ENCODE measurements at places on chromosomes 11 and 22.

DNA sequence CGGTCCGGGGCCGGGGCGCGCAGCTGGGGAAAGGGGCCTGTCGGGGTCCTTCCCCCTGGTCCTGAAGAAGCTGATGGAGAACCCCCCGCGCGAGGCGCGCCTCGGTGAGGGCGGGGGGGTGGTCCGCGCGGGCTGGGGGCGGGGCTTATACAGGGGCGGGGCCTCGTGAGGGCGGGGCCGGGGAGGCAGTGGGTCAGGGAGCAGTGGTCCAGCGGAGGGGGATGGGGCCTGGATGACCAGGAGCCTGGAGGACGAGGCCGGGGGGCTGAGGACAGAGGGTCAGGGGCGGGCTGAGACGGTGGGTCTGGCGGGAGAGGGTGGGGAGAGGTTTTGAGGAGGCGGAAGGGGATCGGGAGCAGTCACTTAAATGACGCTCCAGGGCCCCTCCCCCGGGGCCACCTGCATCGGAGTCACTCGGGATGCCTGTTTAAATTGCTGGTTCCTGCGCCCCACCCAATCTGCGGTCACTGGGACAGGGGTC, 396 bp downstream of the TEF start:
- peak; percentile 87 for DNase-seq

GRCh38 chr22:46480396-46480795, 57.0 kb downstream of the CELSR1 start:
- DNase-seq = no peak

DNA sequence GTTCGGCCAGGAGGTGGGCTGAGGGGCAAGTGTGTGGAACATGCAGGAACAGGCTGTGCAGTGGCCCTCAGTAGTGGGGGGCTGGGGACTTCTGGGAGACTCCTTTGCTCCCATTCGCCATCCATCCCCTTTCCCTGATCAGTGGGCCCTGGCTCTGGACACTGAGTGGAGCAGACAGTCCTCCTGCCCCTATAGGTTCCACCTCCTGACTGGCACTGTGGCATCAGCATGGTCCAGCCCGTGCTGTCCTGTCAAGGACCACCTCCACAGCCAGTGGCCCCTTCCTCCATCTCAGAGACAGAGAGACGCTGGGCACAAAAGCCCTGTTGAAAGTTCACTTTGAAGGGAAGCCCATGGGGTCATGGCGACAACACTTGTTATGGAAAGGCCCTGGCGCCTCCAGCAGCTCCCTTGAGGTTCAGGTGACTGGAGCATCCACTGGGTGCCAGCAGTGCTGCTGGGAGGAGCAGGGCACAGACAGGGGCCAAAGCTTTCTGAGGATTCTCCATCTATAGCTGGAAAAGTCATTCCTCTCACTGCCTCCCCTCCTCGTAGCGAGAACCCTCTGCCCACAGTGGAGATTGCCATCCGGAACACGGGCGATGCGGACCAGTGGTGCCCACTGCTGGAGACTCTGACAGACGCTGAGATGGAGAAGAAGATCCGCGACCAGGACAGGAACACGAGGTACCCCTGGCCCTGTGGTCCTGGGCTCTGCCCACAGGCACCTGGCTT, 5.6 kb downstream of the DERL3 start:
- no peak for DNase-seq

DNA sequence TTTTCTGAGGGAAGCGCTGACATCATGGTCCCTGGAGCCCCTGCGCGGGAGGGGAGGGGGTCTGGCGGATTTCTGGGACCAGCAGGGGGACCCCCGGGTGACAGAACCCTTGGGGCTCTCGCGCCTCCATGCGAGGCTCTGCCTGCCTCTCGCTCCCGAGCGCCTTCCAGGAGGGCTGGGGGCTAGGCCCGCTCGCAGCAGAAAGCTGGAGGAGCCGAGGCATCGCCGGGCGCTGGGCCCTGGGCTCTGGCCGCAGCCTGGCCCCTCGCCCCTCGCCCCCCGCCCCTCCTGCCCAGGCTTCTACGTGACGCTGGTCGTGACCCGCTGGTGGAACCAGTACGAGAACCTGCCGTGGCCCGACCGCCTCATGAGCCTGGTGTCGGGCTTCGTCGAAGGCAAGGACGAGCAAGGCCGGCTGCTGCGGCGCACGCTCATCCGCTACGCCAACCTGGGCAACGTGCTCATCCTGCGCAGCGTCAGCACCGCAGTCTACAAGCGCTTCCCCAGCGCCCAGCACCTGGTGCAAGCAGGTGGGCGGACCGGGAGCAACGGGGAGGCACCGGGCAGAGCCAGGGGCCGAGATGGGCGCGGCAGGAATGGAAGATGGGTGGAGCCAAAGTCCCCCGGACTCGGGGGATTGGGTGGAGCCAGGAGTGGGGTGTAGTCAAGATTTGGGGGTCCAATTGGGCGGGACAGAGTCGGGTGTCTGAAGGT, 5.4 kb downstream of the BEST1 start:
- no peak for DNase-seq

GRCh38 chr11:60869451-60869825, 2.1 kb downstream of the ZP1 start:
- no peak for DNase-seq

- no peak for DNase-seq
Measured at GRCh38 chr11:121521145-121522042, 68.6 kb upstream of the SORL1-AS1 start.

GRCh38 chr11:88861618-88862017, 204.2 kb downstream of the GRM5 start:
- DNase-seq = no peak

- no peak for DNase-seq
Measured at GRCh38 chr22:21451545-21452520, 15.4 kb upstream of the TMEM191C start.
